Stimulated activated CD4-positive, alpha-beta T cell treated with anti-CD3 and anti-CD28 coated beads, Interleukin-1b, Interleukin-23, amount 100 ng/mL, for 48 hours (primary cell): ENCODE measurements at places on chromosomes 2 and 18.

- peak; percentile 69 for DNase-seq
Observed at GRCh38 chr2:172084645-172085459, 455 bp upstream of the DLX1 start.

DNA sequence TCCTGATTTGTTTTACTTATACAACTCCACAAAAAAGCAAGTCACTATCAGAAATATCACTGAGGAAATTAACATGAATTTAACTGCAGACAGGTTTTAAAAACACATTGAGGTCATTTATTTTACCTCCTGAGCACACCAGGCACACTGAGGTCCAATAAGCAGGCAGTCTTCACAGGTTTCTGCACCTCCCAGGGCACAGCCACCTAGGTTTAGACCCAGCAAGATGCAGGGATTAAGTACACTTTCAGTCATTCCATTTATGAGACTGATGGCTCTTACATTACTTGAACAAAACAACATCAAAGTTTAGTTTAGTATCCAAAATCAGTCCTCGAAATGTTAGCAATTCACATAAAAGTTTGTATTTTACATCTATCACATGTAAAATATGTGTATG is 1.0 kb downstream of the ITGB6 start:
- no peak for DNase-seq

- DNase-seq = no peak
Observed at GRCh38 chr2:121343191-121343590, 58.2 kb upstream of the TFCP2L1 start.

- DNase-seq = no peak
Observed at GRCh38 chr2:74552914-74553811, 579 bp downstream of the LOXL3 start.

- DNase-seq = no peak
Observed at GRCh38 chr2:16629044-16629443, 36.6 kb downstream of the CYRIA start.

- DNase-seq = no peak
Observed at GRCh38 chr2:176206682-176207081, 18.2 kb downstream of the HOXD1 start.

DNA sequence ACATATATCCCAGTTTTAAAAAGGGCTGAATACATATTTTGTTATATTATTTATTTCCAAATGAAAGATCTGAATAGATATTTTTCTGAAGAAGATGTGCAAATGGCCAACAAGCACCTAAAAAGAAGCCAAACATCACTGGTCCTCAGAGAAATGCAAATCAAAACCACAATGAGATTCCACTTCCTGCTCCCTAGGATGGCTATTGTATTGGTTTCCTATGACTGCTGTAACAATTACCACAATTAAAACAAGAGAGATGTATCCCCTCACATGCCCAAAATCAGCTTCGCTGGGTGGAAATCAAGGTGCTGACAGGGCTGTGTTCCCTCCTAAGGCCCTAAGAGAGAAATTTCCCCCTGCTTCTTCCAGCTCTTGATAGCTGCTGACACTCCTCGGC is 23.2 kb downstream of the ABCB11 start:
- DNase-seq = no peak
